Hematopoietic multipotent progenitor cell treated with erythropoietin and hydrocortisone succinate and interleukin-3 and kit ligand, for 8 days (in vitro differentiated cells): ENCODE measurements at places on chromosomes 12 and 14.

DNA sequence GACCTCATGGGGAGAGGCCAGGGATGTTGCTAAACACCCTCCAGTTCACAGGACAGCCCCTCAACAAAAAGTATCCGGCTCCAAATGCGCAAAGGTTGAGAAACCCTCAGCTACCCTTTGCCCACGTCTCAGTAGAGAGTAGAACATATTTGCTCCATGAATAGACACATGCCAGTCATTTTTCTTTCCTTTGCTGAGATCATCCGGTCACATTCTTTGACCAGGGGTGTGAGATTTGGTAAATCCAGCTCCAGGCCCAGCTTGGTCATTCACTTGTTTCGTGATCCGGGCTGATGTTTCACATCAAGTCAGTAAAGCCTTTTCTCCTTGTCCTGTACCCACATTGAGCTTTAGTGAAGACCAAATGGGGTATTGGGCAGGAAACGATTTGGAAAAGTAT is 83.6 kb upstream of the LHX5 start:
- no peak for DNase-seq

- no peak for DNase-seq
Measured at GRCh38 chr14:64401949-64402348, 13.8 kb downstream of the MTHFD1 start.

- DNase-seq: no peak
Measured at GRCh38 chr14:59254911-59255545, 66.6 kb downstream of the DAAM1 start.

GRCh38 chr12:77062846-77063461 is 2.4 kb downstream of the E2F7 start:
- no peak for DNase-seq

- no peak for DNase-seq
Measured at GRCh38 chr14:58200480-58200841, 512 bp downstream of the ACTR10 start.

DNA sequence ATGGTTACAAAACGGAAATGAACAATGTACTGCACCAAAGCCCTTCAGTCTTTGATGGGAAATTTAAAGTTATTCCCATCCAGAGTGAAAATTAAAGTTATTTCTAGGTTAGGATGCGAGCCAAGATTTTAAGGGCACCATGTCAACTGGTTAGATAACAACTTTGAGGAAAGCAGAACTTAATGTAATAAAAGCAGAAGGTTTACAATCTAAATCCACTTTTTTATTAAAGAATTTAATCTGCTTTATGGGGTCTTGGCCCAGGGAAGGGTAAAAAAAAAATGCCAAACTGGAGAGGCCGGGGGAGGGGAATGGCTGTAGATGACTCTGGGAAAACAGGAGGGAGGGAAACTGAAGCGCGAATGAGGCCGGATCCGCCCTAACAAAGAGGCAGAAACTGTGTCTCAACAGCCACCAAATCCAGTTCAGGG is 108.2 kb upstream of the ATF7IP start:
- DNase-seq: no peak

DNA sequence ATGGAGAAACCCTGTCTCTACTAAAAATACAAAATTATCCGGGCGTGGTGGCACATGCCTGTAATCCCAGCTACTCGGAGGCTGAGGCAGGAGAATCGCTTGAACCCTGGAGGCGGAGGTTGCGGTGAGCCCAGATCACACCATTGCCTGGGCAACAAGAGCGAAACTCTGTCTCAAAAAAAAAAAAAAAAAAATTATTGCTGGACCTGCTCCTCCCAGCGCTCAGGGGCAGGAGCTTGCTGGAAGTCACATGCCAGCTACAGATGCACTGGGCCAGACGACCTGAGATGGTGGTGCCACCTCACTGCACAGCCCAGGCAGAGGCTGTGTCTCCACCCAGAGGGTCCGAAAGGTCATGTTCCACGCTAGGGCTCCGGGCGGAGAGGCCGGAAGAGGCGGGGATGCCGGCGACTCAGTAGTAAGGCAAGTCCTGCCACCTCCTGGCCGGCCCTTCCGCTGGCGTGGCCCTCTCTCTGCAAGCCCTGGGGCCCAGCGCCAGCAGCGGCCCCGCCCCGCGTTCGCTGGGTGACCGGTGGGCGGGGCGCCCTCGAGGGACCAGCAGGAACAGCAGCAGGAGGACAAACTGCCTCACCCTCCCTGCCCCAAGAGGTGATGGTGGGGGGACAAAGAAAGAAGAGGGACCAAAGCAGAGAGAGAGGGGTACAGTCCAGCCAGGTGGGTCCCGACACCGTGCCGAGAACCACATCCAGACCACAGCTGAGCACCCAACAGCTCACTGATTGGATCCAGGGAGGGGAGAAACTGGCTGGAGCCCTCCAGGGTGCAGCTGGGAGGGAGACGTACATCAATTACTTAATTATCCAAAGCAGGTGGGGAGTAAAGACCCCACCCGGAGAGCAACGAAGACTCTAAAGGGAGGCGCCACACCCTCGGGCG is 3.6 kb upstream of the RHOF start:
- peak; percentile 55 for DNase-seq

DNA sequence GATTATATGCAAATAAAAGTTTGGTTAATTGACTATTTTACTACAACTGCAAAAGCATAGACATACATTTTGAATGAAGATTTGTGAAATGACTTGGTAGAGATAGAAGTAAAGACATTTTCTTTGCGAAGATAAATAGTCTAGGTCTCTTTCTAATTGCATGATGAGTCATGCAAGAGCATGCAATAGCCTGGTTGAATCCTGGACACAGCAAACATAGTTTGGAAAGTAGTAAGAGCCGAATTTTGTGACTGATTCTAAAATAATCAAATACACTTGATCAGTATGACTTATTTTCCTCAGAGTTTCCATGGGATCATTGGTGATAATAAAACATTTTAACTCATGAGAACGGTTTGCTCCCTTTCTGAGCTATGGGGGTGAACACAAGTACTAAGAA is 27.7 kb upstream of the CAND1 start:
- no peak for DNase-seq

GRCh38 chr14:74653386-74654138 is 41.5 kb upstream of the LTBP2 start:
- no peak for DNase-seq

DNA sequence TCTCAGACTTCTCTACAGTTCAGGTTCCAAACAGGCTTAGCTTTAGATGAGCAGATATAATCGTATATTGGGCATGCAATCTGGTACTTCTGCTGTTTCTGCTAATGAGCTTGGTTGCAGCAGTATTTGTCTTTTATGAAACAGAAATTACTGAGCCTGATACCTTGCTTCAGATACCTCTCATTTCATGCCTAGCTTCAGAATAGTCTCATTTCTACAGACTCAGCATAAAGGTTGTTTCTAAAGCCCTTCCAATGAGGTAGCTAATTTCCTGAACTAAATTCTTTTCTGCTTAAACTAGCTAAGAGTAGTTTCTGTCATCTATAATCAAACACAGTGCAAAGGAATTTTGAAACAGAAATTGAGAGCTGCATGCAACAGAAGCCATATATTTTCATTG is 275.0 kb upstream of the KITLG start:
- no peak for DNase-seq

DNA sequence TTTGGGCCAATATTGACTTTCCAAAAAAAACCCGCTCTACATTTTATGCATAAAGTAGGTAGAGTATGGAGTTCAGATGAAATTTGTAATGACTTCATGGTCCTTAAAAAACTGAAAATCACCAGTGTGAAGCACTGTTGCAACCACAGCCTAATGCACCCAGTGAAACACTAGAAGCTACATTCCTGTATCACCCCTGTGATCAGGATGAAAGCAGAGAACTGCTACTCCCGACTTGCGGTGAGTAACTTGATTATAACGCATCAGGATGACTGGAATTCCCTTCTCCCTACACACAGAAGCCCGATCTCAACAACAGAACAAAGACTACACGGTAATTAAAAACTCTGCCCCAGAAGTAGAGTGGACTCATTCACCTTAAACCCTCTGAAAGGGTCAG is 33.8 kb downstream of the SPTB start:
- peak; percentile 38 for DNase-seq

DNA sequence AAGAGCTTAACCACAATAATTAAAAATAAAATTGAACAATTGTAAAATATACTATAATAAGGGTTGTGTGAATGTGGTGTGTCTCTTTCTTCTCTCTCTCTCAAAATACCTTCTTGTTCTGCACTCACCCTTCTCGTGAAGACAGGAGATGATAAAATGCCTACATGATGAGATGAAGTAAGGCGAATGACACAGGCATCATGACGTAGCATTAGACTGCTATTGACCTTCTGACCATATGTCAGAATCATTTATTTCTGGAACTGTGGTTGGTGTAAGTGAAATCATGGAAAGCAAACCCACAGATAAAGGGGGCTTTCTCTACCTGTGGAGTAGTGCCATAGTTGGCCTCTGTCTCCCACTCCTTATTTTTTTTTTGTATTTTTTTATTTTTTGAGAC is 37.8 kb upstream of the NUAK1 start:
- DNase-seq: no peak

- peak; percentile 82 for DNase-seq
Measured at GRCh38 chr14:23929822-23930294, 23.7 kb upstream of the DHRS4 start.

DNA sequence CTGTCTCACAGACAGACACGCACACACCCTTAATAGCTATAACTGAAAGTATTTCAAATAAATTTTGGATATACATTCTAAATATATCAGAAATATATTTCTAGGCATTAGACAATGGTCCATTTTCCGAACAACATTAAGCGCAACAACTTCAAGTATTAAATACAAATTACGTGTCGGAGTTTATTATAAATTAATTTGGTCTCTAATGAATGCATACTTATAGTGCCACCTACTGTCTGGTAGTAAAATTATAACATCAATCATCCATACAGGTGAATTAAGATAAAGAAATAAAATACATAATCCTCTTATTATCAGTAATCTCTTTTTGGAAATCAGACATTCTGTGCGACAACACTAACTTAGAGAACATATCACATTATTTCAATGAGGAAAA is 27.2 kb upstream of the CMAS start:
- DNase-seq: peak; percentile 15

DNA sequence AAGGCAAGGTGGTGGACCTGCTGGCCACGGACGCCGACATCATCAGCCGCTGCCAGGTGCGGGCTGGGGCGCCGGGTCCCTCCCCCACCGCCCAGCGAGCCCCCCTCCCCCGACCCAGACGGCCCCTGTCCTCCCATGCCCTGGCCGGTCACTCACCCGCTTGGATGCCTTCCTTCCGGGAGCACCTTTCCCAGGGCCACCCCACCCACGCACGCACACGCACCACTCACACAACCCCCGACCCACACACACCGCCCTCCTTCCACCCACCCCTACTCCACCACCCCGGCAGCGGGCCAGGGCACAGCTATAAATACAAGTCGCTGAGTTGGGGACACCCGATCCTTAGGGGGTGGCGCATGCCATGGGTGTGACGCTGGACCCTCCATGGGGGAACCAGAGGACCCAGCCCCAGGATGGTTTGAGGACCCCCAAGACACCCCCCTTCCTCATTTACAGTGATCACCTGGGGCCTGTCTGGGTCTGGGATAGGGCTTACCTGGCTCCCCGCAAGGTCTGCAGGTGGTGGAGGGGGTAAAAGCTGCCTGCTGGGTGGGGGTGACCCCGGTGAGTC is 465 bp downstream of the ADSS1 start:
- no peak for DNase-seq

DNA sequence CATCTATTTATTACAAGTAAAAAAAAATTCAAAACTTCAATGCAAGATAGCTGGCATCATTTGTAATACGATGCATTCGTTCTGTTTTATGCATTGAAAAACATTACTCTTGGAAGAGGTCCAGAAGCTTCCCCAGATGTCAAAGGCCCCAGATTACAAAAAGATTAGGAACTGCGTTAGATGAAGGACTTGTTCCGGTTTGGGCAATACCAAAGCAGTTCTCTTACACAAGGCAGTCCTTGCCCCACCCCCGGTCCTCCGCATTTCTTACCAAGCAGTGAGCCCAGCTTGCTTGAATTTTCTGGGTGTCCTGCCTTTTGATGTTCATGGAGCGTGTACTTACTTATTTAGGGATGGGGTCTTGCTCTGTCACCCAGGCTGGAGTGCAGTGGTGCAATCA is 4.8 kb upstream of the HVCN1 start:
- peak; percentile 40 for DNase-seq

DNA sequence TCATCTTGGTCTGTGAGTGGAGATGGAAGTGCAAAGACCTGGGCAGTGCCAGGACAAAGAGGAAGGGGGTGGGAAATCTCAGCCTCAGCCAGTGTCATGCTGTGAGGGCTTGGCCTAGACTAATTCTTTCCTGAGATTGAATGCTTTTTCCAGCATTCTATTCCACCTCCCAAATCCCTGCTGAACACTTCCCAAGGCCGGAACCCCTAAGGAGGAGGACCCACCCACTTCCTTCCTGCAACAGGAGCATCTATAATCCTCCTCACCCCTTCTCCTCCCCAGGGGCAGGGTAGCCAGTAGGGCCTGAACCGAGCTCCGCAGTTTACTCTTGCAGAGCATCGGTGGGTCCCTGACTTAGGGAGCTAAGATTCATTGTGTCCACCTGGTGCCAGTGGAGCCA is 3.2 kb downstream of the PLEKHD1 start:
- DNase-seq: no peak

DNA sequence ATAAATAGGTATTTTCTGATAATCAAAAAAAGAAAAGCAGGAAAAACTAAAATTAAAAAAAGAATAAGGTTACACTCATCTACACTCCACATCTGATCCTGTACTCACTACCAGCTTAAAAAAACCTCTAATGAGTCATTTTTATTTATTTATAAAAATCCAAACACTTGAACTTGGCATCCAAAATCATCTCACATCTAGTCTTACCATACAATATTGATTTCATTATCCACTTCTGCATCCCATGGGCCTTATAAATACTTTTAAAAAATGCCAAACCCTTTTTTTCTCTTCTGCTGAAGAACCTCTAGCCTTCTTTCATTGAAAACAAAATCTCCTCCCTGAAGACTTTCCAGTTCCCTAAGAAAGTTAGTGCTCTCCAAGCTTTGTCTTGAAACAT is 109.7 kb downstream of the TMTC3 start:
- no peak for DNase-seq

DNA sequence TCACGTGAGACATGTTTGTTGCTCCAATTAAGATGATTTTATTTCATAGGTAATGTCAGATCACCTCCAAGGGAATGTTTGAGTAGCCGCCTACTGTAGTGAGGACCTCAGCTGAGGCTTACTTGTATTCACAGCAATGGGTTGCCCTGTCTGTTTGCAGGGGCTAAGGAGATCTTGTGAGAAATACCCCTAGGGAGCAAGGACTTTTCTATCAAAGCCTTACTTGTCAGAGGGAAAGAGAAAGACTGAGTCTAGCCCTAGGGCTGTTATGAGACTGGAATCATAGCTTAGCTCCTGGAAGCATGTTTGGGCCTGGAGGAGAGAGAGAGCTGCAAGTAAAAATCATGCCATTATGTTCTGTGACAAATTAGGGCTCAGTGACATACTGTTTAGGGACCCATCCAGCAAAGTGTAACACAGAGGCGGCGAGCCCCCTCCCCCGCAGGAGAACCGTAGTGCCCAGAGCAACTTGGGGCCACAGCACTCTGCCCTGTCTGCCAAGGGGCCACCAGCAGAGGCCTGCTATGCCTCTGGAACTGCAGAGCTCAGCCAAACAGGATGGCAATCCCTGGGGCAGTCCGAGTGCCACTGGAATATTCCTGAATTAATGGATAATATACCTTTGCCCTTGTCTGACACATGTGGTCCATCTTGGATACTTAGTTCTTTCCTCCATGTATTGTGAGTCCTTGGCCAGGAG is 178.8 kb downstream of the DACT1 start:
- DNase-seq: no peak
